ENCODE measurements at places on chromosomes 16 and 17.
A peak's percentile ranks its signal among the peaks of the same experiment; 100 is the strongest.

DNA sequence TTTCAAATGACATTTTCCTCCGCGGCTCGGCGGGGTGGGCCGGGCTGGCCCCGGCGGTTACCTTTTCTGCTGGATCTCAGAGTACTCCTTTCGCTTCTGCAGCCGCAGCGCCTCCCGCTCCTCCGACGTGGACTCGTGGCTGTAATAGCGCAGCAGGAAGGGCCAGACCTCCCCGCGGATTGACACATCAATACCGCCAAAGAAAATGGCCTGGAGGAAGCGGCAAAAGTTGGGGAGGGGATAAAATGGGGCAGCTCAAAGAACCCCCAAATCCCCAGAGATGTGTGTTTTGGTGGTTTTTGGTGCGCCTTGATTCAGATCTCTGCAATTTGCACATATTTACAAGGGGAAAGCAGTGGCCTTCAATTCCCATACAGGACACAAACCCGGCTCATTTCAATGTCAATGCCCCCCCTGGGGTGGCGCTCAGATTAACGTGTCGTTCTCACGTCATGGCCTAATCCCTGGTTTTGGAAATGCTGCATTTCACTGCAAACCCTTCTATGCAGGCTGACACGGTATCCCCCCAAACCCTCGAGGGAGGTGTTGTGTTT is 85.9 kb downstream of the TBC1D16 start:
- DNase-seq, result no peak

- peak; percentile 70 for DNase-seq
Observed at GRCh38 chr16:88743693-88744576, 37.6 kb downstream of the CTU2 start.

- no peak for DNase-seq
Observed at GRCh38 chr17:12627177-12627629, 38.5 kb upstream of the MYOCD start.

- DNase-seq, result no peak
Observed at GRCh38 chr17:43015579-43015978, 6.6 kb downstream of the VAT1 start.

DNA sequence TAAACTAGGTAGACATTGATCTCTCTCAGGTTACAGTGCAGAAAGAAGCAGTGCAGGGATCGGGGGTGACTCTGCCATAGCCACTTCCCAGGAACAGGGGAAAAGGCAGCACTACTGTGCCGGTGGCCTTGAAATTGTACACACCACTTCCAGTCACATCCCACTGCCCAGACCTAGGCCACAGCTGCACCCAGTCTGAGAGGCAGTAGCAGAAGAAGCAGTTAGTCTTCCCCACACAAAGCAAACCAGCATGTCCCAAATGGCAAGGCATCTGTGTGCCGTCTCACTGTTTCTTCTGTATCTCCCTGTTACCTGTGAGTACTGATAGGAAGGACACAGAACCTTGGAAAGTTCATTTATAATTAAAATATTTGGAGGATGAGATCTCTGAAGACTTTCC is 47.0 kb downstream of the TMC6 start:
- no peak for DNase-seq

DNA sequence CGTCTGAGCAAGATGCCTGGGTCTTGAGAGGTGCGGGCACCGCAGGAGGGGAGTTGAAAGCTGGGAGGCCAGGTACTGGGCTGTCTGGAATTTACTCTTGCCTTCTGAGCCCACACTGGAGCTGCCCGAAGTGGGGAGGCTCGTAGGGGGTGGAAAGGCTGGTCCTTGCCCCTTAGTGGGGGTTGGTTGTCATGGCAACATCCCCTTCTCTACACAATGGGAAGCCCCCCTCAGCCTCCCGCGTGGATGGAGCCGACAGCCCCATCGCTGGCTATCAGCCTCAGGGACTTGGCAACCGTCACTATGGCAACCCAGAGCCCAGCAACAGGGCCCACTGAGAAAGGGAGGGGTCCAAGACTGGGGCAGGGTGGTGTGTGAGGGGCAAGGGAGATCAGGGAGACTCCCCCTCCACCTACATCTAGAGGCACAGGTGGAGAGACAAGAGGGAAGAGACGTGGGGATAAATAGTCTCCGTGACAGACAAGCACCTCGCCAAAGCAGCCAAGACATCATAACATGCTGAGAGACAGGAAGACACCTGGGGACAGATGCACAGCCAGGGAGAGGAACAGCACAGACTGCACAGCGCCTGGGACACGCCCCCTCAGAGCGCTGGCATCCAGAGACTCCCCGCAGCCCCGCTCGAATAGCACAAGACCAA is 5.3 kb upstream of the DNAH2 start:
- DNase-seq, result no peak

- DNase-seq, result no peak
Observed at GRCh38 chr16:83248735-83249463, 558.9 kb upstream of the HSBP1 start.
